NCI-H187 treated with DMSO at 0.1 percent for 48 hours (cell line): ENCODE measurements at places on chromosomes 5 and 9.

DNA sequence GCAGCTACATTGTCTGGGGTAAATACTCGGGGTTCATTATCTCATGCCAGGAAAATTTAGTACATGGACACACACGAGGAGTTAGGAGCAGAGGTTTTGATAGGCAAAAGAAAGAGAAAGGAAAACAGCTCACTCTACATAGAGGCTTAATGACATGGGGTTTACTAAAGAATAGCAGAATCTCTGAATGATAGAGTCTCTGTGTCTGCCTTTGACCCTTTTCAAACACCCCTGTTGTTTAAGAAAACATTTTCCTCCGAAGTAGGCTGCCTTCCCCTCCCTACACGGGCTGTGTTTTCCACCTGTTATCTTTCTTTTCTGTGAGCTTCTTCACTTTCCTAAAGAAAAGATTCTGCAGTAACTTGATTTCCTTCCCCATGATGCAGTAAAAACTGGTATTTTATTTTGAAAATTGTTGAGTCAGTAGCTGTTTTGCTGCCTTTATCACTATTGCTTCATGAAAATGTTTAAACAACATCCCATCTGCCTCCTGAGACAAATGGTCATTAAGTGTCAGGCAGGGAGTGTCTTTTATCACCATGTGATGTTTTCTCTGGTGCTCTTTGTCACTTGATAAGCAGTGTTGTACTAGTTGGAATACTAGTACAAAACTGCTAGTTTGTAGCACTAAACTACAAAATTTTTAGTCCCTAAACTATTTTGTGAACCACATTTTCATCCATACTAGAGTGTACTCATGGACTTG lies 76.6 kb downstream of the PPIC start:
- DNase-seq = no peak

DNA sequence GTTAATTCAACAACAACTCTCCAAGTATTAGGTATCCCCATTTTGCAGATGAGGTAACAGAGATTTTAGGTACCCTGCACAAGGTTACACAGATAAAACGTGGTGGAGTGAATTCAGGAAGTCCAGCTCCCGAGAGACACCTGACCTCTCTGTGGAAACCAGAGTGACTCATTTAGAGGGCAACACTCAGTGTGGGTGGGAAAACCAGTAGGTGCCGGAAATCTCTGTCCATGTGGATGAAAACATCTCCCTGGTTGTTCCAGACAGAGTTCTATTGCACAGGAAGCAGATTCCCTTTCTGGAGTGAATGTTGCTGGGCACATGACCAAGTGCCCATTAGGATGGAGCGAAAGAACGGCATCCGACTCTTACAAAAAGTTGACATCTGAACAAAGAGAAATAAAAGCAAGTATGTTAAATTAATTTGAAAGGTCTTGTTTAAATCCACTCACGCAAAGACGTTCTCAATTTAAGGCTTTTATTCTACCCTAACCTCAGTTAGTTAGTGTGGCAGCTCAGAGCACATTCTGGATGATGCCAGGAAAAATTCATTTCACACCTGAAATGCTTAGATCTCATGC lies 391.9 kb upstream of the WWC1 start:
- no peak for DNase-seq

DNA sequence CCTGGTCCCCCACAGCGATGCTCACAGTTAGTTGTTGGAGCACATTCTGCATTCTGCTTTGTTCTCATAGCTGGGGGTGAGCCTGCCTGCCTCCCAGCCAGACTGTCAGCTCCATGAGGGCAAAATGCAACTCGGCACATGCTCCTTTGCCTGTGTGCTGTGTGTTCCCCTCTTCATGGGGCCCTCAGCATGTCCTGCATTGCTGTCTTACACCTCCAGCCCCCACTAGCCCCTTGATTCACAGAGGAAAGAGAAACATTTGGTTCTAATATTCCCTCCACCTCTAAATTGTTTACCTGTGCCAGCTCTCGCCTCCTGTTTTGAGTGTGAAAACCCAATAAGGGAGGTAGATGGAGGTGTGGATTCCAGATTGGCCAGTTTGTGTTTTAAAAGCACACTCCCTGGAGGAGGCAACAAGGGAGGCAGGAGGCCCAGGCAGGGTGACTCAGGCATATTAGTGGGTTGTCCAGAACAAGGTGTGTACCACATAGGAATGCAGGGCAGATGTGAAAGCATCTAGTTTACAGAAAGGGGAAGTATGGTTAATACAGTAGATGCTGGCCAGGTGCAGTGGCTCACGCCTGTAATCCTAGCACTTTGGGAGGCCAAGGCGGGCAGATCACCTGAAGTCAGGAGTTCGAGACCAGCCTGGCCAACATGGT lies 224.6 kb downstream of the AGTPBP1 start:
- DNase-seq = no peak

DNA sequence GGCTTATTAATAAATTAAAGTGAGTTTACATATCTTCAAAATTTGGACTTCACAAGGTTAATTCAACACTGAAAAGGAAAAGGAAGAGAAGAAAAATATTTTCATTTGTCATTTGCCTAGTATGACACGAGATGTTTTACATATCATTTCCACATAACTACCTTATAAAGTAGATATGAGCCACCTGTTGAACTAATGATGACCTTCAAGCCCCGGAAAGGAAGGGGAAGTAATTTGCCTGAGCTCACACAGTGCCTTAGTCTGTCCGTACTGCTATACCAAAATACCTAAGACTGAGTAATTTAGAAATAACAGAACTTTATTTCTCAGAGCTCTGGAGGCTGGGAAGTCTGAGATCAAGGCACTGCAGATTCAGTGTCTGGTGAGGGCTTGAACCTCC lies 17.9 kb downstream of the CMYA5 start:
- DNase-seq = no peak

- DNase-seq = no peak
Measured at GRCh38 chr9:72871685-72872084, 81.2 kb downstream of the ALDH1A1 start.

DNA sequence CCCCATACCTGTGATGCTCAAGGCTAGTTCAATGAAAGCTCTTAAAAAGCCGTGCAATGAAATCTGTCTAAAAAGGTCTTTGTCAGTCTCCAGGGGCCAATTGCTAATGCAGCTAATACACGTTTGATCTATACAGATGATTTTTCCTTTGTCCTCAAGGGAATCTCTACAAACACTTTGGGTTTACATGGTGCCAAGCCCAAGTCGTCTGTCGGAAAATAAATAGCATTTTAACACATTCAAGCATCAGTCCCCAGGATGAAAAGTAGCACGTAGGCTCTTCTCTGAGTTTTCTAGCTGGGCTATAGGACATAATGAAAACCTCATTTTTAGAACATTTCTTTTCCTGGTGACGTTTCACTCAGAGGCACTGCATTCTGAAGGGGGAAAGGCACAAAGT lies 477.4 kb upstream of the WWC1 start:
- no peak for DNase-seq

DNA sequence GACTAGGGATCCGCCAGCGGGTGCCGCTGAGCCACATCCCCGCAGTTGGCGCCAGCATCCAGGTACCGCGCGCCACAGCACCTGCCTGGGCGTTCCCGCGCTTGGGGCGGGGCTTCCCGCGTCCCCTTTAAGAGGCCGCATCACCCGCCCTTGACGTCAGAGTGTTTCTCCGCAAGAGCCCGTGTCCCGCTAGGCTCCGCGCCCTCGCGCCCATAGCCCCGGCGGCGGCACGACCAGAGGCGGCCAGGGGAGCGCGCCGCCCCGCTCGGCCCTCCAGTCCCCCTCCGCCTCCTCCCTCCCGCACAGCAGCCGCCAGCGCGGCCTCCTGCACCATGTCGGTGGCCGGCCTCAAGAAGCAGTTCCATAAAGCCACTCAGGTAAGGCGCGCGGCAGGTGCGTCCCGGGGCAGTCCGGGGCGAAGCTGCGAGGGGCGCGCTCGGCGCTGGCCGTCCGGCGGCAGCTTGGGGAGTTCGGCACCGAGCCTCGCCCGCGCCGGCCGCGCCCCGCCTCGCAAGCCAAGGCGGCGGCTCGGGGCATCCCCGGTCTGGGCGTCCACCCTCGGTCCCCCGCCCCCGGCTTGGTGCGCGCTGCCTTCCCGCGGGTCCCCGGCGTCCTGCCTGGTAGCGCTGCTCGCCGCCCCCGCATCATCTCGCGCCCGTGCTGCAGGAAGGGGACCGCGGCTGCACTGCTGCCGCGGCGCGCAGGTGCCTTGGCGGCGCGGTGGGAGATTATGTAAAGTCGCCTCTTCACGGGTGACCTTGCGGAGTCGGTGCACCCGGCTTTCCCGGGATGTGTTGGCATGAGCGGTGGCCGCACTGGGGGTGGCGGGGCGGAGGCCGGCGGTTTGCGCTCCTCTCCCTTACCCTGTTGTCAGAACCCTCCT lies at the start of gene SH3GL2:
SH3GL2 (plus strand) TSS at position 156 of the 883 bp plus-strand sequence.
- no peak for DNase-seq

- DNase-seq = no peak
Measured at GRCh38 chr9:103242486-103242885, 247.4 kb downstream of the CYLC2 start.

DNA sequence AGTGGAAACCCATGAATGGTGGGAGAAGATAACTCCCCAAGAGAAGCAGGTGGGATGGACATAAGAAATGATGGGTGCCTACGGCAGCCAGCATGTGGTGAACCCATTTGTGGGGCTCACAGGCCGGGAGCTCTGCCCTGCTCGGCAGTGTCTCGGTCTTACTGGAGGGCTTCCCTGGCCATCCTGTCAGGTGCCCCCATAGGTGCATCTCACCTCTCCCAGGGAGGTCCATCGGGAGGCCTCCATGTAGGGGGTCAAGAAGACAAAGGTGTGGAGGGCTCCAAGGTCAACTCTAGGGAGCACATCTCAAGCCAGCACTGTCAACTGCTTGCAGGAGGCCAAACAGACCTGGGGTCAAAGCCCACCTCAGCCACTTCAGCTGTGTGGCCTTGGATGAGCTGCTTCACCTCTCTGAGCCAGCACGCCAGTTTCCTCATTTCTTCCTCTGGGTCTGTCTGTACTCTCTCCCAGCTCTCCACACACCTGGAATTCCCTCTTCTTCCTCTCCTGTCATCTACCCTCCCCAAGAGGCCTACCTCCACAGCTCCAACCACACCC lies 10.5 kb upstream of the ADGRD2 start:
- DNase-seq = no peak

GRCh38 chr5:89417990-89418389 lies 535.0 kb upstream of the MEF2C start:
- DNase-seq = no peak

GRCh38 chr5:33631786-33632185 lies 191.0 kb downstream of the TARS1 start:
- no peak for DNase-seq

DNA sequence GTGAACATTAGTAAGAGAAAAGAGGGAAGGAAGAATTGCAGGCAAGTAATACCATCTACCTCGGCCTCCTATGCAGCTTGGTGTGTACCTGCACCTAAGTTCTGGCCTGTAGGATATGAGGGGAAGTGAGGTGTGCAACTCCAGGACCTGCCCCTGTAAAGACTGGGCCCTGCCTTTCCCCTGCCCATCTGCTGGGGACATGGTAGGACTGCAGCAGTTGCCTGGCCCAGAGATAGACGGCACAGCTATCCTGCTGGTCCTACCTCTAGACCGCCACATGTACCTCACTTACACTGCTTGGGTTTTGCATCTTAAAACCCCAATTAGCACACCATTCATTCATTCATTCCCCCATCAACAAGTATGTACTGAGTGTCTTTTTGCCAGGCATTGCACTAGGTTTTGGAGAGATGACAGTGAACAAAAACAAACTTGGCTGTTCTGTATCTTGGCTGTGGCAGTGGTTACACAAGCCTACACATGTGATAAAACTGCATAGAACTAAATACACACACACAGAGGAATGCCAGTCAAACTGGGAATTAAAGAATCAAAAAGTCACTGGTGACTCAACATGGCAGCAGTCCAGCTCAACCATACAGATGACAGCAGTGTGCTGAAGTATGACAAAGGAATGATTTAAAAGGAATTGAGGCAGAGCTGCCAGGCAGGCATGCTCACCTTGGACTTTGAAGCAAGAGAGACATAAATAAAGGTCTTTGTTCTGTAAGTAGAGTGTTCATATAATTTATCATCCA lies 23.3 kb upstream of the MGAT1 start:
- no peak for DNase-seq

GRCh38 chr5:153584126-153584959 lies 93.9 kb downstream of the GRIA1 start:
- no peak for DNase-seq

DNA sequence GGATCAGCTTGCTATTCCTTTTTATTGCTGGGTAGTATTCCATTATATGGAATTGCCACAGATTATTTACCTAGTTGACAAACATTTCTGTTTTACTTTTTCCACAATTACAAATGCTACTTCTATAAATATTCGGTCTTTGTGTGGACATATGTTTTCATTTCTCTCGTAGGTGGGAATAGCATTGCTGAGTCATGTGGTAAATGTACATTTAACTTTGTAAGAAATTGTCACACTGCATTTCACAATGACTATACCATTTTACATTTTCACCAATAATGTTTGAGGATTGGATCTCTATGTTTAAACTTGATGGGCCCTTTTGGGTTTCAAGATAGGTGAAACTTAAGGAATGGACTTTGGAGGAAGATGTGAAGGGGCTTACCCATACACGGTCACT lies 19.7 kb downstream of the RAI14 start:
- DNase-seq = no peak

DNA sequence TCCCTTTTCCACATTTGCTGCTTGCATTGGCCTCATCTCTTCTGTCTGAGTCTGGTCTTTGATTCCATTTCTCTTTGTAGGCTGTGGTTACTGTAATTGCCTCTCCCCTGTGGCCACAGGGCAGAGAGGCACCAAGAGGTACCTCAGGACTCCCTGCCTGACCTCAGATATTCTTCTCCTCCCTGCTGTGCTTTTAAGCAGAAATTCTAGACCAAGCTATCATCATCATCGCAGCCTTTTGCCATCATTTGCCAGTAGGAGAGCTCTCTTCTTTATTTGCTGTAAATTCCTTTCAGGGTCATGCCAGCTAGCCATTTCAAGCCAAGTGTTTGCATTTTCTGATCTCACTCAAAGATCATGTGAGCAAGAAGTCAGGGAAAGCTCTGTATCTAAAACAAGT lies 369.6 kb downstream of the ICE1 start:
- DNase-seq = no peak

GRCh38 chr5:157523976-157524375 lies 51.6 kb downstream of the ADAM19 start:
- no peak for DNase-seq

DNA sequence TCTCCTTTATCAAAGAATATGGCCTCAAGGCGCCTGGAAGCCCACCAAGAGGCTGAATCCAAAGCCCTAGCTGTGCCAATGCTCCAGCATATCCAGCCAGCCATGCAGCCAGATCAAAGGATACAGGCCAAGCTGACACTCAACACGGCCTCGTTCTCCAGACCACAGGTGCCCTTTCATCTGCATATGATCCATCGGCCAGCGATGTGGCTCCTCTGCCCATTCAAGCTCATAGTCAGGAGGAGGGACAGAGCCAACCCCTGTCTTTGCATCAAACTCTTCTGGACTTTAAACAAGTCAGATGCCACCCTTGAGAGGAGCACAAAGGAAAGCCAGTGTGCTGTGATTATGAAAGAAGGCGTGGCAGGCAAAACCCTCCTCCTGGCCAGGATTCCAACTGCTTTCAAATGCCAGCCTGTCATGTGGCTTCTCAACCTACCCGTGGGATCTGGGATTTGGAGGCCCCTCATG lies 42.5 kb downstream of the ADAM19 start:
- DNase-seq = no peak

GRCh38 chr5:72221541-72221940 lies 98.5 kb downstream of the MRPS27 start:
- no peak for DNase-seq

GRCh38 chr5:149325894-149326293 lies 19.4 kb upstream of the GRPEL2 start:
- DNase-seq = no peak
